D721Med (cell line): ENCODE measurements at places on chromosomes 3 and 15.

GRCh38 chr3:107250221-107250620, 127.0 kb upstream of the CCDC54 start:
- DNase-seq, result no peak

- DNase-seq, result no peak
These were observed 10.5 kb downstream of the GABRG3 start for GRCh38 chr15:26981492-26981891.

GRCh38 chr3:138412821-138413551, 21.4 kb upstream of the ESYT3 start:
- no peak for DNase-seq

DNA sequence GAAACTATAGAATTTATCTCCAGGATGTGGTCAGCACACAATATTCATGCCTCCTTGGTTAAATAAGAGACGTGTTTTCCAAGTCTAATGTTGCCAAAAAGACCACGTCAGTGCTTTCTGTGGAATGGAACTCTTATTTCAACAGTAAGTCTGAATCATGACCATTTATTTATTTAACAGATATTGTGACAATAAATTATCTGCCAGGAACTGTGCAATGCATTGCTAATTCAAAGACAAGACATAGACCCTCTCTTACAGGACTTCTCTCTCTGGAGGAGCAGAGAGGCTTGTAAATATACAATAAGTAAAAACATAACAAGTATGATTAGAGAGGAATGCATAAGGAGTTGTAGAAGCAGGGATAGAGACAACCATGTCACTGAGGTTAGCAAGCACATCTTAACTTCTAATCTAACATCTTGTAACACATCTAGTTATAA, 227.5 kb downstream of the DTWD1 start:
- no peak for DNase-seq

GRCh38 chr15:101641894-101642293, 10.3 kb downstream of the TM2D3 start:
- no peak for DNase-seq

DNA sequence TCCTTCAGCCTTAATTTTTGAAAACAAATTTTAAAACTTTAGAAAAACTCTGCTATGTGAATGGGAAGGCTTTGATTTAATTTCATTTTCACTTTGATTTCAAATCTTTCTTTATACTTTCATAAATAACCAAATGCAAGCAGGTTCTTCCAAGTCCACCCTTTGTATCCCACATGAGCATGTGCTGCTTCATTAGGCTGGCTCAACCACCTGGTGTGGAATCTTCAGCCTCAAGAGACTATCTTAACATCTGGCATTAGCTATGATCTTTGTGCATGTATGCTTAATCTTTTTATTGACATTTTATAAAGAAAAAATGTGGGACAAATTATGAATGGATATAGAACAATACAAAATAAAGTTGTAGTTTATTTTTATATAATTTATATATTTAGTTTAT, 81.8 kb upstream of the MLF1 start:
- DNase-seq, result no peak

- no peak for DNase-seq
These were observed 736.4 kb downstream of the FHIT start for GRCh38 chr3:60514866-60515265.
